ENCODE measurements at places on chromosomes 1 and 21. TPM values are rescaled to one million over a fixed set of nuclear protein-coding genes. Genes with fewer than 3 reads are reported as not detected.

CDA gene
- total RNA-seq, result not detected

TMEM50B gene
- 22.5 TPM for total RNA-seq

MPZ gene
- total RNA-seq, result 12.1 TPM

CHI3L2 gene
- total RNA-seq, result 2.7 TPM

FAM229A gene
- 7.7 TPM for total RNA-seq

GUCA2B gene
- total RNA-seq, result not detected

CFAP141 gene
- total RNA-seq, result not detected

KRTAP10-2 gene
- total RNA-seq, result not detected

HSD3B1 gene
- not detected for total RNA-seq

BGLAP gene
- 3.2 TPM for total RNA-seq

CHIA gene
- not detected for total RNA-seq

IPO13 gene
- 9.4 TPM for total RNA-seq

HRNR gene
- total RNA-seq, result not detected

ZMPSTE24 gene
- total RNA-seq, result 26.1 TPM

C2CD4D gene
- total RNA-seq, result 3.9 TPM

BRINP2 gene
- not detected for total RNA-seq

- ATAC-seq, result no peak
These were observed 228.4 kb downstream of the SEC16B start for GRCh38 chr1:177741476-177741875.

DNA sequence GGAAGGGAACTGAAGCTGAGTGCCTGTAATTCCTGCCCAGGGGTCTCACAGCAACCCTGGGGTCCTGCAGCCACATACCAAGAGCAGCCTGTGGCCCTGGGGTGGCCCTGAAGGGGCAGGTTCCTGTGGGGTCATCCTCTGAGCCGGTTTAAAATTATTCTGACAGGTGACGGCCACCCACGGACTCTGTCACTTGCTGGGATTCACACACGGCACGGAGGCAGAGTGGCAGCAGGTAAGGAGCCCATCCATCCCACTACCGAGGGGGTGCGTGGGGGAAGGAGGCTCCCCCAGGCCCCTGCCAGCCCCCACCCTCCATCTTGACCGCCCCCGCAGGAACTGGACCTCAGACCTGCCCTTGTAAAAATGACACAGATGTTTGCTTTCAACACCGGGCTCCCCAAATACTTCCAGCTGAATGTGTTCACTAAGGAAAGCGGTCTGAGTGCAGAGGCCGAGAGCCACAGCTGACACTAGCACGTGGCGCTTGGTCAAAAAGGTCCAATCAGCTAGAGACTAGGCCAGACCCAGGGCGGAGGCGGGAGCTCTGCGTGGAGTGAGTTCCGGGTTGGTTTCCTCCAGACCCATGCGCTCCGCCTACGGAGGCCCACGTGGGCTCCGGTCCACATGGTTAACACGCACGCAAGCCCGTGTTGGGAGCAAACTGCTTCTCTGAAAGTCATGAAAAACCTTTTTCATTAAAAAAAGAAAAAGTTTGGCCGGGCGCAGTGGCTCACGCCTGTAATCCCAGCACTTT is 10.0 kb downstream of the YBEY start:
- ATAC-seq, result peak; percentile 93

GRCh38 chr1:80457409-80457808 is 1343.3 kb upstream of the ADGRL2 start:
- no peak for ATAC-seq

GRCh38 chr1:38944547-38944946 is 2.9 kb upstream of the RHBDL2 start:
- ATAC-seq, result no peak

DNA sequence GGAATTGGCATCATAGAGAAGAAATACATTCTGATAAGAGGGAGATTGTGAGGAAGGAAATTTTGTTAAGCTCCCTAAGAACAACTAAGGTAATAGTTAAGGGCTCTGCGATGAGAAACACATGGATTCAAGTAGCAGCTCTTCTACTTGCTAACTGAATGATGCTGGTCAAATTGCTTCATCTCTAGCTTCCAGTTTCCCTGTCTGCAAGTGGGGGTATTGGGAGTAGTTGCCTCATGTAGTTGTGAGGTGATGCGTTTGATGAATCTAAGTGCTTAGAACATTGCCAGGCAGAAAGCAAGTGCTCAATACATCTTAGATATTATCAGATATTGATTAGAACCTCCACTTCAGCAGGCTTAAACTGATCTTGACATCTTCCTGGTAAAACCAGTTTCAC is 84.8 kb downstream of the CD58 start:
- ATAC-seq, result no peak

- no peak for ATAC-seq
These were observed 34.7 kb upstream of the TMEM125 start for GRCh38 chr1:43235040-43235439.

DNA sequence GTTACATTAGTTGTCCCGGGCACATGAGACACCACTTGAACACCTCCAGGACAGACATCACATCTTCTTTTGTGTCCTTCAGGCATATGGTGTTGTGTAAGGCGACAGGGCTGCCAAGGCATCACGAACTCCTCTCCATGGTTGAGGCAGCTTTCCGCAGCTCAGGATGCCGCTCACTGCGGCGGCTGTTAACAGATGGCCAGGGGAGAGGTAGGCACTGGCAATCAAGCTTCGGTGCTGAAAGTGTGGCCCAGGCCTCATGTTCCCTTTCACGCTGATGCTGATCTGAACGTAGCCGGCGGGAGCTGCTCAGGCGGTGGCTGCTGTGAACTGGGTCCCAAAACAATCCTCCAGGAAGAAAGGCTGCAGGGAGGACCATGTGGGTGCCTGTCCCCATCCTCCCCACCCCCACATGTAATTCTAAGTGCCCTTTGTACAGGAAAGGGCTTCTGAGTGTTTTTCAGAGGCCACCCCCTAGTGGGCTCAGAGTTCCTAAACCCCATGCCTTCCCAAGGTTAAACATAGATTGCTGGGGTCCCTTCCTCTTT is 287.1 kb upstream of the AJAP1 start:
- no peak for ATAC-seq

DNA sequence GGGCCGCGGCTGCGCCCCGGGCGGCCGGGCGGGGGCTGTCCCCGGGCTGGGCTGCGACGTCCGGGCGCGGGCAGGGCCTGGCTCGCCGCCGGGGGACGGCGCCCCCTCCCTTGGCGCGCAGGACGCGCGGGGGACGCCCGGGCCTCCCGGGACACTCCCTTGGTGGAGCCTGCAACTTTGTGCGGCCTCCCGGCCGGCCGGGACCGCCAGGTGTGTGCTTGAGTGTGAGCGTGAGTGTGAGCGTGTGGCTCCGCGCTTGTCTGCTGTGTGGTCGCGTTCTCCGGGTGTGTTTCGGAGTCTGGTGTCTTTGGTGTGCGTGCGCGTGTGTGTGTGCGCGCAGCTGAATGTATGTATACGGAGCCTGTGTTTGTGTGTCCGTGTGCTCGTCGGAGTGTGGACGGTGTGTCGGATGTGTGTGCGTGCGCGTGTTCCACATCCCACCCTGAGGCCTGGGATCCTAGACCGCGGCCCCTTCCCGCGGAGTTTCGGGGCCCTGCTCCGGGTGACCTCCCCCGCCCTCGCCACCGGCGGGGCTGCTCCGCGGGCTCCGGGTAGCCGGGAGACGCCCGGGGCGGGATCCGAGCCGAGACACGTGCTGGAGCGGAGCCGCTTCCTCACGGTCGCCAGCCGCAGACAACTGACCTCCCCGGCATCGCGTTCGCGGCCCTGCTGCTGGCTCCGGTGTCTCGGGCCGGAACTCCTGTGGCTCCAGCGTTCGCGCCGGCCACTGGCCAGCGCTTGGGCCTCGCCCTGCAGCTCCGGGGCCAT is 1.7 kb downstream of the PTPRU start:
- no peak for ATAC-seq

DNA sequence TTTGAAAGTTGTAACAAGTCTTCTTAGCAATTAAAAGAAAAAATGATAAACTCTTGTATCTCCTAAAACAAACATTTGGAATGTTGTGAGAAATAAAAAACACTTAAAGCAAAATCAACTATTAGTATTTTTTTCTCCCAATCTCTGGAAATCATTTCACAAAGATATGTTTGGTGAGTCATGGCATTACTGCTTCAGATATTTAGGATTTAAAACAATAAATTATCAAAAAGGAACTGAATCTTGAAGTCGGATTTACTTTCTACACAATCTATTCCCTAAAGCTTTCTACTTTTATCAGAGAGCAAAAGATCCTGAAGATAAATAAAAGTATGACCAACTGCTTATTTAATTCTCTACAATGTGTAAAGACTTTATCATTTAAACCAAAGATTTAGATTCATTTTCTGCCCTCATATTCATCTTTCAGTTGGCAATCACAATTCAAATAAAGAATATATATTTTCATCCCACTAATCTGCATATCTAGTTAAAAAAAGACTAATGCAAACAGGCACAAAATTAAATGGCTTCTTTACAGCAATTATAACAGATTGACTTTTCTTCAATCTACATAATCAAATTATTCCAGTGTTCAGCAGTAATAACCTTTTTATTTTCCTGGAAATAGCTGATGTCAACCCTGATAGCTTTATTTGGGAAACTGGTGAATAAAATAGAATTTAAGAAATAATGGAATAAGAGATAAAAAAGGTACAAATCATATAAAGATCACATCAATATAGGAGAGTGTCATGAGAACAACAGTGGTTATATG is 230.0 kb downstream of the COP1 start:
- no peak for ATAC-seq

GRCh38 chr1:36609241-36610027 is 126.7 kb upstream of the CSF3R start:
- ATAC-seq, result peak; percentile 71

DNA sequence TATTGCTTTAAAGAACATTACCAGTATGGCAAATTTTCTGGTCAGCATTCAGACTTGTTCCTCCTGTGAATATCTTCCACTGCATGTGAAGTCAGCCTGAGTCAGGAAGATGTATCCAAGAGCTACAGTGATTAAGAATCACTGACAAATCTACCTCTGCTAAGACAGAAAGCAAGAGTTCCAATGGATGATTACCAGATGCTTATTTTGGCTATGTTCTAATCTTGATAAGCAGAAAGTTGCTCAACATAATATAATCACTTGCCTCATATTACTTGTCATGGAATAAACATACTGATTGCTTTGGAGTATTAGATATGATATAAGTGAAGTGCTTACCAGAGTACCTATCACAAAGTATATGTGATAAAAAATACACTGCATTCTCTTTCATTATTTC is 738.1 kb downstream of the ADGRL2 start:
- no peak for ATAC-seq

GRCh38 chr21:41768437-41769042 is 1.7 kb upstream of the RIPK4 start:
- ATAC-seq, result peak; percentile 53

GRCh38 chr1:53660666-53661065 is 78.3 kb downstream of the GLIS1 start:
- ATAC-seq, result no peak

DNA sequence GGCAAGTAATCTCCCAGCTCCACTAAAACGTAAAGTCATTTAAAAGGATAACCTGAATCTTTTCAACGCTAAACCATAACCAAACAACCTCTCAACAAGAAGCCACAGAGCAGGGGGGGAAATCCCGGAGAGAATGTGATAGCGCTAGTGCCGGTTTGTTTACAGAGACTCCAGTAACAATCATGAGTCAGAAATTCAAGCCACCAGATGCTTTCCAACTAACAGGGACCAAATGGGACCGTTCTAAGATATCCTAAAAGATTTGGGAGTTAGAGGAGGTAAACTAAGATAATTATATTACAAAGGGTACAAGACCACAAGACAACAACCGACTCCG is 825 bp downstream of the DCAF8 start:
- peak; percentile 60 for ATAC-seq

DNA sequence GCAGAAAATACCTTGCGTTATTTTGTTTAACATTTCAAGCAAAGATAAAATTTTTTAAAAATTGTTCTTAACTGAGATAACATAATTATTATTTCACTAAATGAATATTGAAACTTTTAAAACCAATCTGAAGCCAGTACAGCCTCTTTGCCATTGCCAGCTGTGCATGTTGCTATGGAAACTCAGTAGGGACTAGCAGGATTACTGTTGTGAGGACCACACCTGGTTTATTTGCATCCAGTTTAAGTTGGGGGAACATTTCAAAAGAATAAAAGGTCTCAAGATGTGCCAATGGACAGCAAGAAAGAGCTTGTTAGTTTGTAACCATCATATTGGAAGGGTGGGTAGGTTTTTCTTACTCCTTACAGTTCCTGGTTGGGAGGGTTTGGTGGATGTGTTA is 80.7 kb downstream of the POU2F1 start:
- no peak for ATAC-seq

DNA sequence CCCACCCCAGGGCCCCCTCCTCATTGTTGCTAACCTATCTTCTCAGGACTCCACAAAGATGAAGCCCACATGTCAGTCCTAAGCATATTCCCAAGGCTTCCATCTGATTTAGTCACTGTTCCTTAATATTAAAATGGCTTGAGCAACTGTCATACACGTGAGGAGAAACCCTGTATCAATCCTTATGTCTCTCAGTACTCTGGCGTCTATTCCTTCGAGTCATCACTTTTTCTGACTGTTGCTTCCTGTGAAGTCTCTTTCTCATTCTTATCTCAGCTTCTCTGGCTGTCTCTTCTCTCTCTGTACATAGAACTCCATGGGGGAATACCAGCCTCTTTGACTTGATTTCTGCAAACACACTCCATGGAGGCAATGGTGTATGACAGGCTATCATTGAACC is 98.4 kb downstream of the C4BPA start:
- ATAC-seq, result no peak

- no peak for ATAC-seq
These were observed 19.3 kb upstream of the UMODL1 start for GRCh38 chr21:42051788-42052187.

DNA sequence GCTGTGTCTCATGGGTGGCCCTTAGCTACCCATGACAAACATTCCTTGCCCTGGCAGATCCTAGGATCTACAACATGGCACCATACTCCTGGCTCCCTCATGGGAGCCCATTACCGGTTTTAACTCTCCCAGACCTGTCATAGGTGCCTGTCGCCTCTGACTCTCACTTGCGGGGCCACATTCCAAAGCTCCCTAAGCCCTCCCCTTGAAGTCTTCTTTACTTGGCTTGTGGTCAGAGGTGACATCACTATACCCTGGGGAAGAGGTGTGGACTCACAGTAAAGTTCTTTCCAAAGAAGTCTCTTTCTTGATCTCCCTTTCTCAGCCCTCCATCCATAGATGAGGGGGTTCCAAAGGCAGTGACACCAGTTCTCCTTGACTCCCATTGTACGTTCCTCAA is 5.4 kb upstream of the SLAMF9 start:
- no peak for ATAC-seq

- no peak for ATAC-seq
These were observed 123.5 kb upstream of the MAGI3 start for GRCh38 chr1:113266788-113267187.

- no peak for ATAC-seq
These were observed 203.9 kb upstream of the PROX1 start for GRCh38 chr1:213783893-213784292.

- no peak for ATAC-seq
These were observed 146.7 kb downstream of the KCNT2 start for GRCh38 chr1:196461521-196461920.

DNA sequence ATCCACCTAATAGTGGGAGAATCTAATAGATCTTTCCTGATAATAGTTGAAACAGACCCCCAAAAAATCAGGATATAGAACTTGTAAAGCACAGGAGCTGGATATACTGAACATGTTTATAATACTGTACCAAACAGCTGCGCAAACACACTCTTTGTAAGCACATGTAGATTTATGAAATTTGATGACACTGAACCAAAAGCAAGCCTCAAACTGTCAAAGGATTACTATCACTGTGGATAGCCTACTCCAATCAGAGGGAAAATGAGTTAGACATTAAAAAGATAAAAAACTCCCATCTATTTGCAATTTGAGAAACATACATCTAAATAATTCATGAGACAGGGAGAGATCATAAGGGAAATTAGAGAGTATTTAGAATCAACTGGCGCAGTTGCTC is 26.1 kb downstream of the RCAN3 start:
- ATAC-seq, result no peak

GRCh38 chr1:55530749-55531478 is 315.8 kb upstream of the USP24 start:
- no peak for ATAC-seq

Data from activated T-helper 17 cell treated with anti-CD3 and anti-CD28 coated beads, Interleukin-2, amount 50 U/mL, for 72 hours (primary cell).